Breast epithelium (tissue), 4 donors: ENCODE measurements at places on chromosomes 7 and 10.
A peak's percentile ranks its signal among the peaks of the same experiment; 100 is the strongest.

GRCh38 chr7:45581271-45581780 is 7.2 kb downstream of the ADCY1 start:
- no peak for DNase-seq

GRCh38 chr10:79021331-79021907 is 47.3 kb upstream of the ZMIZ1 start:
- DNase-seq = no peak

DNA sequence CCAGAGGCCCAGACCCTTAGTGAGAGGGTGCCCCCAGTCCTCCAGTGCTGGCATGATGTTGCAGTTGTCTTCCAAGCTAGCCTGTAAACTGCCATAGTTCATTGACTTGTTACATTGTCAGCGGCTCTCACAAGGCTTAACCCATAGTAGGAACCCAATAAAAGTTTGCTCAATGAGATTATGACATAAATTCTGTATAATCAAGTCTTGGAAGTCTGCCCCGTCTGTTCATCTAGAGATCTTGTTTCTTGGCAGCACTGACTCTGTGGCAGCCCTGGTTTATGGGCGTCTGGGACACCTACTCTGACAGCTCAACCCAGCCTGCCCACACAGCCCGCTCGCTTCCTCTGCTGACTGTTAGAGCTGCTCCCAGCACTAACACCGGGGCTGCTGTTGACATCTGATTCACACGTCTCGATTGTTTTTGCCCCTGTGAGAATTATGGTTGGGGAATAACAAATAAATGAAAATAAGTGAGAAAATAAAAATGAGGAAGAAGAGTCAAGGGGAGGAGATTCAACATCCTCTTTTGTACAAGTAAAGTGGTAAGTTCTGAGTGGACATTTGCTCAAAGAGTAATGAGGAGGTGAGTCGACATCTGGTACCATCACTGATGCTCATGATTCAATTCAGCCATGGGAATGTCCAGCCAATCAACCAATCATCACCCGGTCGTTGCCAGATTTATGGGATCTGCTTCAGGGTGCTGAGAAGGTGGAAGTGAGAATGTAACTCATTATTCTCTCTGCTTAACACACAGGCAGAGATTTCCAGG is 160.8 kb downstream of the SPAG6 start:
- no peak for DNase-seq

DNA sequence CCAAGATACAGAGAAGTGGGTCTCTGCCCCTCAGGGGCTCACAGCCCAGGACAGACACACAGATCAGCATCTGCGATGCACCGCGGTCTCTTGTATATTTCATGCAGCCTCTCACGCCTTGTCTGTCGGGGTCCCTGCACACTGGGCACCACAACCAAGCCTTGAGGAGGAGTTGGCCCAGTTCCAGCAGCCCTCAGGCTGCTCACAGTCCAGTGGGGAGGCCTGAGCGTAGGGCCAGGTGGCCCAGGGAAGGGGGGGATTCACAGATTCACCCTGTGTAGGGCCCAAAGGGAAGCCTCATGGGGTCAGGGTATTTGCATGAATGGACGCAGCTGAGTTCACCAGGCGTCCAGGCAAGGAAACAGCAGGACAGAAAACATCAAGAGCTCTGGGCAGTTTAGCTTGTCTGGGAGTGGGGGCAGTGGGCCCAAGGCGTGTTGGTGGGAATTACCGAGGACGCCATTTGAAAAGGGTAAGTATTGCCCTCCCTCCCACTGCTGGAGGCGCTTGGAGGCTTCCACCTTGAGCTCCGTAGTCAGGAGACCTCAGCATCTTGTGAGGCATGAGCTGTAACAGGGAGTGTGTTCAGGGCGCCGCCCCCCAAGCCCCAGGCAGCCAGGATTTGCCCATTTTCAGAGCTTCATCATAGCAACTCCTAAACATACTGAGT is 129.1 kb upstream of the CHST15 start:
- no peak for DNase-seq

- DNase-seq = peak; percentile 68
These were observed 1.1 kb downstream of the HNRNPA2B1 start for GRCh38 chr7:26199301-26200037.

GRCh38 chr7:44650772-44651171 is 44.3 kb downstream of the OGDH start:
- no peak for DNase-seq

- DNase-seq = no peak
These were observed 292.8 kb downstream of the BBS9 start for GRCh38 chr7:33422141-33422540.

- DNase-seq = no peak
These were observed 2.4 kb upstream of the KLF14 start for GRCh38 chr7:130736298-130736900.

DNA sequence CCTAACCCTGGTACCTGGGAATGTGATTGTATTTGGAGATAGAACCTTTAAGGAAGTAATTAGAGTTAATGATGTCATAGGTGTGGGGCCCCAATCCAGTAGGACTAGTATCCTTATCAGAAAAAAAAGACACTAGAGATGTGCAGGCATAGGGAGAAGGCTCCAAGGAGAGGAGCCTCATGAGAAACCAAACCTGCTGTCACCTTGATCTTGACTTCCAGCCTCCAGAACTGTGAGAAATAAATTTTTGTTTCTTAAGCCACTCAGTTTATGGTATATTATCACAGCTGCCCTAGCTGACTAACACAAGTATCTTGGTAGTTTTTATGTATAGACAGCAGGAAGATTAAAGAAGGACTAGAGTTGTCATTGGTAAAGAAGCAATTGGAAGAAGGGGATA is 23.9 kb upstream of the CELF2 start:
- DNase-seq = no peak

- no peak for DNase-seq
These were observed 160.6 kb downstream of the LCOR start for GRCh38 chr10:96992721-96993120.

DNA sequence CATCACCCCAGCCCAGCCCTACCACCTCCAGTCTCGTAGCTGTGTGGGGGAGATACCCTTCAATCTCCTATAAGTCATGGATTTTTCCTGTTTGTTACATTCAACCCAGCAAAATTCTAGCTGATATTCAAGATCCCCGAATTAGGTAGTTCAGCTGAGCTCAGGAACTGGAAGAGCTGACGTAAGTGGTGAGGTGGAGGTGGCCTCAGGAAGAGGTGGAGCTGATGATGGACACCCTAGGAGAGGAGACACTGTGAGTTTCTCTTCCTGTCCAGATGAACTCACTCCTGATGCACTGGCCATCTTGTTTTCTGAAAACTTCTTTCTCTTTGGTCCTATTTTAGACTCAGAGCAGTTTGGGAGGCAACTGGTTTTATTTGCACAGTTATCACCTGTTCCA is 90.5 kb upstream of the PITRM1 start:
- no peak for DNase-seq

GRCh38 chr10:69885379-69886013 is 83.8 kb downstream of the COL13A1 start:
- DNase-seq = no peak

- DNase-seq = no peak
These were observed 229.8 kb downstream of the ADK start for GRCh38 chr10:74380795-74381194.
